AG20443 (cell line): ENCODE measurements at places on chromosomes 12 and 14.

GRCh38 chr12:104669851-104670337, 213.1 kb downstream of the CHST11 start:
- no peak for DNase-seq

DNA sequence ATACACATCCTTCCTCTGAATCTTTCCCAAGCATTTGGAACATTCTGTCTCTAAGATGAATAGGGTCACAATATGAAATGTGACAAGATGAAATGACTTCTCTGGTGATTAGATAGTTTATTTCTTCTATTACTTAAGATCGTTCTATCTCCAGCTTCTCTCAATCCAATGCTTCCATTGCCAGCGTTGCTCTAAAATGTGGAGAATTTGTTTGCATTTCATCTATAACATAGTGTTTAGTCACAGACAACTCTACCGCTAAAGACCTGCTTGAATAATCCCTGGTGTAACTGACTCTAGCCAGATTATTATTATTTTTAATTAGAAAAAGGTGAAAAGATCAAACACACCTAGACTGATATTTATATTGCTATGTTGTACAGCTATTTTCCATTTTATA, 184.7 kb upstream of the PRICKLE1 start:
- no peak for DNase-seq

DNA sequence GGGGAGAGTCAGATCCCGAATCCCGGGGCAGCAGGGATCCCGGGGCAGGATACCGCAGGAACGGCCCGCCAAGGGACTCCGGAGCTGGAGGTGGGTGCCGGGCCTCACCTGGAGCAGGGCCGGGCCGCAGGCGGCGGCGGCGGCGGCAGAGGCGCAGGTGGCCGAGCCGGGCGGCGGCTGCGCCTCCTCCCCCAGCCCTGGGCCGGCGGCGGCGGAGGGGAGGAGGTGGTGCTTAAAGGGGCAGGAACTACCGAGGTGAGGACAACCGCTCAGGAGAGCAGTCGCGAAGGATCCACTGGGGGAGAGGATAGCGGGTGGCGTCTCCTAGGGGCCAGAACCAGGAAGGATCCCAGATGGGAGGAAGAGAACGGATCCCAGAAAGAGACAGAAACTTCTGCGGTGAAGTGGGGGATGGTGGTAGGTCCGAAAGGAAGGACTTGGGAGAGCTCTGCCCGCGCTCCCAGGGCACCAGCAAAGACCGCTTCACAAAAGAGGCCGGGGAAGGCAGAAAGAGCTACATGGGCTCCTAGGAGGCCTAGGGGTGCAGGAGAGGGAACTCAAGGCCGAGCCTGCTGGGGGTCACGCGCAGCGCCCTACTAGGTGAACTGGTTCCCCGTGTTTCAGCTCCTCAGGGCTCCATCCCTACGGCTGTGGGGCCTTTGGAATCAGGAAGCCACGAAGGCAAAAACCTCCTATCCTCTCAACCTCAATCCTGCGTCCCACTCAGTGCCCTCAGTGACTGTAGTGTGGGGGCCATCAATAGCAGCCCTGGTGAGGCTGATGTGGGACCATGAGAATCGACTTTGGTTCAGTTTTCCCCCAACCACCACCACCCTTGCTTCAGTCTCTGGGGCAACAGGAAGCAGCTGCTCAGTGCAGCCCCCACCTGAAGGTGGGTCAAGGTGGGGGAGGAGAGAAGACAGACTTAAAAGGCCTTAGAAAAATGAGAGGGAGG, 5.0 kb upstream of the BAZ2A start:
- peak; percentile 84 for DNase-seq

- no peak for DNase-seq
Observed at GRCh38 chr12:127126260-127126628, 1140.7 kb upstream of the TMEM132C start.

DNA sequence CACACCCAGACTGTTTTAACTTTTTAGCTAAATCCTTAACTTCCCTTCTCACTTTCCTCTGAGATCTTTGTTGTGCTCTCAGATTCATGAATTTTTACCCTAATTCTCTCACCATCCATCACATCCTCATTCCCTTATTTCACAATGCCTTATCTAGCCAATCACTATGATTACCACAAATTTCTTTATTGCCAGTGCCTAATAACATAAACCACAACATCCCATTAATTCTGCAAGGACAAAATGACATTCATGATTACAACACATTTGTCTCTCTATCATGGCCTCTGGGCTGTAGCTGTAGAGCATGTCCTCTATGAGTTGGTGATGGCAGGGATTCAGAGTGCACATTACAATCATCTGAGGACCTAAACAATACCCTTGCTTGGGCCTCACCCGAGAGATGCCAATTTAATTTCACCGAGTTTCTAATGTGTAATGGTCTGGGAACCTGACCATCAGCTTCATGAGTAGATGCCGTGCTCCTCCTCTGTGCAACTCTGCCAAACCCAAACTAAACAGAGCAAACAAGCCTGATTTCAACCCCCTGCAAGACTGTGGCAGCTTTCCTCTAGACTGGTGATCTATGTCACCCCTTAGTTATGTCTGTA, 99.3 kb downstream of the SPTSSA start:
- DNase-seq: no peak

- DNase-seq: no peak
Observed at GRCh38 chr12:80935111-80935510, 2.6 kb downstream of the LIN7A start.

GRCh38 chr14:59293935-59294661, 105.6 kb downstream of the DAAM1 start:
- DNase-seq: peak; percentile 30

DNA sequence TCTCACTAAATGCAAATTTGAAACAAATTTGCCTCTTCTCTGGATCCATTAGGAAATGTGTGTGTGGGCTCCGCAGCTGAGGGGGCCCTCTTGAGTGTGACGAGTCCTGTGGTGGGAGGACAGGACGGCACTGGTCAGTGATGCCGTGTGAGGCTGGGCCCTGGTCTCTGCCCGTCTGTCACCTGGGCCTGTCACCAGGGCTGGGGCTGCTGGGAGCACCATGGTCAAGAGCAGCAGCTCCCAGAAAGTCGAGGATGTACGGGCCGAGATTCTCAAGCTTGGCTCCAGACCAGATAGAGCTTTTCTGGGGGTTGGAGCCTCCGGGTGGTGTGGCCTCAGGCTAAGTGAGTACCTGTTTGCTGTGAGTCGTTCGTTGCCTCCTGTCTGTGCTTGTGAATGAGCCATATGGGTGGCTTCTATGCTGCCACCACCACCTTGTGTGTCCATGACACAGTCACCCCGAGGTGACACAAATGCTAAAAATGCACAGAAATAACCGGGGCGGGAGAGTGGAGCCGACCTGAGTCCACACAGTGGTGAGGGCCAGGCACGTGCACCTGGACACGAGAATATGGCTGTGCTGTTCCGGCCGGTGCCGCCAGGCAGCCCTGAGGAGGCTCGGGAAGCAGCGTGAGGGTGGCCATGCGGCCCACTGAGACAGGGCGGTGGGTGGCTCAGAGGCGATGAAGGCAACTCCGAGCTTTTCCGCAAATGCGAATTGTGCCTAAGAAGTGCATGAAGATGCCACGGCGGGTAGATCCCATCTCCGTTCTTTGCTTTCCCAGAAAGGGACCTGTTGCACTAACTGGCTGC, 8.7 kb downstream of the PGAM5 start:
- no peak for DNase-seq

DNA sequence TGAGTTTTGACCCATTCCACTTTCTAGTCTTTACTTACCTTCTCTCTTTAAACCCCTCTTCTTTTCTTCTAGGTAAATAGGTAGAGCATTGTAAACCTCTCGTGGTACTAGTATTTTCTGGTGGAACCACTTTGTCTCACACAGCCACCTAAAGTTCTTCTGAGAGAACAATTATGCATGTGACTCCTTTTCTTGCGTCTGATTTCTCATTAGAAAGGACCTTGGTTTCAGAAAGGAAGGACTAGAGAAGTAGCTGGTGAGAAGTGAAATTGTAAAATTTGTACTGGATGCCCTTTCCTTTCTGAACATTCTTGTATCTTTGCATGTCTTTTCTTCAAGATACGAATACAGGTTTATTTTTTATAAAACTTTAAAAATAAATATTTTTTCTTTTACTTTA, 99.0 kb downstream of the NUBPL start:
- no peak for DNase-seq

DNA sequence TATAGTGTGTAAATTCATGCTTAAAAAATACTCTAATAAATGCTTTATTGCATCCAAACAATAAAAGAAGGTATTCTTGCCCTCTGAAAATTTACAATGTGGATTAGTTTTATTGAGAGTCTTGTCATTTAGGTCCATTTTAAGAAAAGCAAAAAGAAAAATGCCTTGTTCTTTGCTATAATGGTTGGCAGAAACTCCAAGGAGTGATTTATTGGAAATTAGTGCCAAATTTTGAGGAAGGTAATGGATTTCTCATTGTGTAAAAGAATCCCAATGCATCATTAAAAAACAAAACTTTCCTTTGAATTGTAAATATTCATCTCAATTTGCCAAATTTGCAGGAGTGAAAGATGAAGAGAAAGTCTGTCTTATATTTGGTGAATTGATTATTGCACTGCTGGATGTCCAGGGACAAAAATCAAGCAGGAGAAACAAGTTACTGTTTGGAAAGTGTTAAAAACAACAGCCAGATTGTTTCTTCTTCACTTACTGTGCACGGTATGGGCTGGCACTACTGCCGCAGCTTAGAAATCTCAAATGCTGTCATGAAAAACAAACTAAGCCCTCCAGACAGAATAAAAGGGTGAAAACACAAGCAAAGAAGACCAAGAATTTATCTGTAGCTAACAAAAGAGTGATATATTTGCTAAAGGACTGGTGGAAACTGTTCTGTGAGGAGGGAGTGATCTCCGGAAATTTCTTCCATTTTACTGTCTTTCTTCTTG, 511.7 kb downstream of the TMTC2 start:
- DNase-seq: no peak

DNA sequence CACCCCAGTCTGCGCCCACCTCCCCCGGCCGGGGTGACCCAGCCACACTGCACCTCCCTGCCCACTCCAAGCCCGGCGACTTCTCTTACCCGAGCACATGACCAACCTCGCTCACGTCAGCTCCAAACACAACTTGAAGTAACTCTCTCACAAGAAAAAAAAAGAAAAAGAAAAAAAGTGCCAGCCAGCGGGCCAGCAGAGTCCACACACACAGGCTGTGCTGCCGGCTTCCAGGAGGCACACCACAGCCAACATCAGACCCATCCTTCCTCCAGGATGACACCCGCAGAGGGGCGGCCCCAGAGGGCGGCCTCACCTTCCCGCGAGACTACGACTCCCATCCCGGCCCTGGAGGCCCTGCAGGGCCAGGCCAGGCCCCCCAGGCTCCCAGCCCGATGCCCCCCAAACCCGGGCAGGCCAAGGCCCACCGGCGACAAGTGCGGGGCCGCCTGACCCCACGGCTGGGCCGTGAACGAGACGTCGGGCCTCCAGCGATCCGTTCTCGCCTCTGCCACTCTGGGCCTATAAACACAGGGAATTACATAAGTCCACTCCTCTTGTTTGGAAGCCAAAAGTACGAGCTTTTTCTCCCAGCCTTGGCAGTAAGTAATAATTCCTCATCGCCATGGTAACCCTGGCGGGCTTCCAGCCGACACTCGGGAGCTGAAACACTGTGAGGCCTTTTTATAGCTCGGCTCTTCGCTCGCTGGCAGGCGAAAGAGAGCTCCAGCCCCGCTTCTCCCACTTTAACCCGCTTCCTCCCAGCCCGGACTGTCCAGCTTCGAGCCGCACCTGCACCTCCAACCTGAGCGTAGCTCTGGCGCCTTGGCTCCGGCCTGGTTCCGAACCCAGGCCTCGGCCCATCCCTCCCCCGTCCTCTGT, 49.1 kb downstream of the NCOR2 start:
- peak; percentile 94 for DNase-seq
